A549 treated with ZK216348 at 1 μM for 4 hours (cell line): ENCODE measurements at places on chromosomes 2 and 18. TPM values are rescaled to one million over a fixed set of nuclear protein-coding genes. Genes with fewer than 3 reads are reported as not detected.

MAP4K4 gene
- total RNA-seq: 82.8 to 118 TPM (median 105 TPM) in 5 replicates

SULT1C4 gene
- 0.27 TPM in 1 of 5 replicates, not detected in the others for total RNA-seq

SLC11A1 gene
- total RNA-seq: 0.16 to 0.66 TPM (median 0.16 TPM) in 5 replicates

KLHL14 gene
- not detected in 5 replicates for total RNA-seq

CDH2 gene
- total RNA-seq: 31.8 to 50.4 TPM (median 43.7 TPM) in 5 replicates

PLCD4 gene
- total RNA-seq: 0.24 to 0.90 TPM (median 0.46 TPM) in 5 replicates

CYP1B1 gene
- total RNA-seq: 4.3 to 7.6 TPM (median 5.6 TPM) in 5 replicates

LYG1 gene
- total RNA-seq: 0.97 to 2.5 TPM (median 2.4 TPM) in 5 replicates

MAP3K19 gene
- total RNA-seq: not detected in 5 replicates

ITPRID2 gene
- 40.2 to 59.2 TPM (median 55.2 TPM) in 5 replicates for total RNA-seq

FAM237A gene
- not detected in 5 replicates for total RNA-seq

IL1RL1 gene
- 0.68 to 1.2 TPM (median 1.1 TPM) in 5 replicates for total RNA-seq

COLEC12 gene
- total RNA-seq: 0.02 to 0.05 TPM in 2 of 5 replicates, not detected in the others

RAX gene
- total RNA-seq: not detected in 5 replicates

VWC2L gene
- total RNA-seq: not detected in 5 replicates

CHRNA1 gene
- not detected in 5 replicates for total RNA-seq

SLC4A5 gene
- total RNA-seq: 0.11 to 0.69 TPM (median 0.63 TPM) in 5 replicates

ATP8B1 gene
- 5.9 to 10.4 TPM (median 8.3 TPM) in 5 replicates for total RNA-seq

ACMSD gene
- total RNA-seq: not detected in 5 replicates

HOXD8 gene
- 4.5 to 6.3 TPM (median 5.7 TPM) in 5 replicates for total RNA-seq

TMEM150A gene
- total RNA-seq: 10.0 to 16.7 TPM (median 15.3 TPM) in 5 replicates

TUBB6 gene
- 173 to 207 TPM (median 196 TPM) in 5 replicates for total RNA-seq

RAB12 gene
- 18.5 to 45.4 TPM (median 25.6 TPM) in 5 replicates for total RNA-seq

KCTD1 gene
- 28.7 to 38.6 TPM (median 37.0 TPM) in 5 replicates for total RNA-seq

POU3F3 gene
- total RNA-seq: 0.05 to 0.06 TPM in 2 of 5 replicates, not detected in the others

RBM45 gene
- 11.7 to 14.1 TPM (median 13.0 TPM) in 5 replicates for total RNA-seq

KCNF1 gene
- total RNA-seq: 20.2 to 46.1 TPM (median 40.1 TPM) in 5 replicates

TDRD15 gene
- total RNA-seq: not detected in 5 replicates

SETBP1 gene
- 0.40 to 0.64 TPM (median 0.47 TPM) in 5 replicates for total RNA-seq

IL36B gene
- total RNA-seq: 0.15 to 0.37 TPM in 2 of 5 replicates, not detected in the others

ADD2 gene
- total RNA-seq: 21.3 to 31.7 TPM (median 25.0 TPM) in 5 replicates

FSHR gene
- total RNA-seq: not detected in 5 replicates

TUBA4B gene
- 0.26 to 0.33 TPM (median 0.27 TPM) in 3 of 5 replicates, not detected in the others for total RNA-seq

FKBP1B gene
- total RNA-seq: 8.9 to 12.0 TPM (median 11.0 TPM) in 5 replicates

CPO gene
- 0.13 TPM in 1 of 5 replicates, not detected in the others for total RNA-seq

ZNF892 gene
- total RNA-seq: 0.28 to 0.70 TPM (median 0.40 TPM) in 5 replicates

TMEM178A gene
- total RNA-seq: 0.09 to 0.21 TPM in 2 of 5 replicates, not detected in the others

REG3G gene
- total RNA-seq: not detected in 5 replicates

FRZB gene
- 0.06 to 0.08 TPM (median 0.06 TPM) in 4 of 5 replicates, not detected in the other for total RNA-seq

ACADL gene
- 0.11 to 0.24 TPM in 2 of 5 replicates, not detected in the others for total RNA-seq

ASB18 gene
- total RNA-seq: not detected in 5 replicates

CIDEA gene
- total RNA-seq: not detected in 5 replicates

HAAO gene
- not detected in 5 replicates for total RNA-seq

TXNDC2 gene
- 0.15 to 0.34 TPM (median 0.17 TPM) in 5 replicates for total RNA-seq

STARD6 gene
- not detected in 5 replicates for total RNA-seq

FEV gene
- total RNA-seq: not detected in 5 replicates

GALR1 gene
- not detected in 5 replicates for total RNA-seq

GALM gene
- 14.4 to 17.4 TPM (median 17.0 TPM) in 5 replicates for total RNA-seq

SFT2D3 gene
- total RNA-seq: 3.8 to 6.9 TPM (median 6.0 TPM) in 5 replicates

AMER3 gene
- total RNA-seq: not detected in 5 replicates

ABCB11 gene
- 0.02 TPM in 1 of 5 replicates, not detected in the others for total RNA-seq

POTEI gene
- total RNA-seq: not detected in 5 replicates

SPP2 gene
- total RNA-seq: not detected in 5 replicates

RGPD3 gene
- 0.11 to 0.20 TPM (median 0.14 TPM) in 5 replicates for total RNA-seq

DOK6 gene
- not detected in 5 replicates for total RNA-seq

CGREF1 gene
- 5.3 to 8.5 TPM (median 7.8 TPM) in 5 replicates for total RNA-seq

DUSP19 gene
- 0.25 to 0.83 TPM (median 0.55 TPM) in 5 replicates for total RNA-seq

PROKR1 gene
- not detected in 5 replicates for total RNA-seq

POTEE gene
- total RNA-seq: 0.04 to 0.08 TPM (median 0.06 TPM) in 4 of 5 replicates, not detected in the other
